Effector memory CD4-positive, alpha-beta T cell (primary cell): ENCODE measurements at places on chromosomes 16 and 17.

- no peak for DNase-seq
These were observed 273.2 kb downstream of the MRTFB start for GRCh38 chr16:14344292-14344691.

GRCh38 chr16:81716478-81717225, 62.4 kb upstream of the PLCG2 start:
- DNase-seq, result no peak

DNA sequence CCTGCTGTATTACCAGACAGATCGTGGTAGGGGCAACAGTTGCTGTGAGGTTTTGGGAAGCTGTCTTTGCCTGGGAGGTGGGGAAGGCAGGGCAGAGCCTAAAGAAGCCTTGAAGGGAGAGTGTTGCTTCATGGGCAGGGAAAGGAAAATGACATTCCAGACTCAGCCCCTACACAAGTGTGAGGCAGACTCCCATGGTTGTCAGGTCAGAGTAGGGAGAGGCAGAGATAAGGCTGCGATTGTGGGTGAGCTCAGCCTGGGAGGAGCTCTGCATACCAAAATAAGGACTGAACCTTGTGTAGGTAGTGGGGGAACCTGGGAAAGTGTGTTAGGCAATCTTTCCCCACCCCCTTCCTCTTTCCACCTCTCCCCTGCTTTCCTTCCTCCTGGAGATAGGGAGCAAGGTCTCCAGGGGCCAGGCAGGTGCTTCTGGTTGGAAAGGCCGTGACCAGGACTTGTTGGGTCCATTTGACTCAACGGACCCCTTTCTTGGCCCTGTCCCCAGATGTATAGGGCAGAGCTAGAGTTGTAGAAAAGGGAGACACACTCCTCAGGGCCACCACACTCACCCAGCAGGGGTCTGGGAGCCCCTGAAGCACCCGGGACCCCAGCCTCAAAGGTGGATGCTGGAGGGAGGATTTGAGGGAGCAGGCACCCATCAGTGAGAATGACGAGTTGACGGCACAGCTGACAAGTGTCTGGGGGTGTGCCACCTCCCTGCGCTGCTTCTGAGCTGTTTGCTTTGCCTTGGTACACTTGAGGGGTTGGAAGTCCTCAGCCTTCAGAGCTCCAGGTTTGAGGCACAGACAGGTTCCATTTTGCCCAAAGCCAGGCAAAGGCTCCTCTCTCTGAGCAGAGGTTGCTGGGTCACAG, 18.5 kb upstream of the TOB1 start:
- DNase-seq, result no peak

DNA sequence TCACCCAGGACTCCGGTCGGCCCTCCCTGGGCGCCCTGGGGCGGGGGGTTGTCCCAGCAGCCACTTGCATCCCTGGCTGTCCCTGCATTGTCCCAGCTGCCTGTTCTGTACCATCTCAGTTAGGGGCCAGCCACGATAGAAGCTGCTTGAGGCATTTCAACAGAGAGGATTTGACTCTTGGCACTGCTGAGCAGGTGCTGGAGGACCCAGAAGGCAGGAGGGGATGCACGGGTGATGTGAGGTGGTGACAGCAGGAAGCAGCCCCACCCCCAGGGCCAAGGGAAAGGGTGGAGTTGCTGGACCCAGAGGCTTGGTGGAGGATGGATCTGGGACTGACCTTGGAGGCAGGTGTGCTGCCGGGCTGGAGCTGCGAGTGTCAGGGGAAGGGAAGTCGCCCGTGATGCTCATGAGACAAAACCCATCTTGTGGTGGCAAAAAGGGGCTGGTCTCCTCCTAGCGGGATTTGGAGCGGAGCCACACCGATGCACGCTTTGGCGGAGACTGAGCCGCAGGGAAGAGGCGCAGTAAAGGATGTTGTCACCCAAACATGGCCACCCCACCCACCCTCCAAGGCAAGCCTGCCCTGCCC, 188.0 kb upstream of the GSE1 start:
- DNase-seq, result no peak

- no peak for DNase-seq
These were observed 10.2 kb downstream of the PIK3R5 start for GRCh38 chr17:8955021-8955959.
